ENCODE measurements at places on chromosomes 7 and 10.

- DNase-seq = no peak
Observed at GRCh38 chr7:98826387-98826786, 43.4 kb downstream of the TMEM130 start.

DNA sequence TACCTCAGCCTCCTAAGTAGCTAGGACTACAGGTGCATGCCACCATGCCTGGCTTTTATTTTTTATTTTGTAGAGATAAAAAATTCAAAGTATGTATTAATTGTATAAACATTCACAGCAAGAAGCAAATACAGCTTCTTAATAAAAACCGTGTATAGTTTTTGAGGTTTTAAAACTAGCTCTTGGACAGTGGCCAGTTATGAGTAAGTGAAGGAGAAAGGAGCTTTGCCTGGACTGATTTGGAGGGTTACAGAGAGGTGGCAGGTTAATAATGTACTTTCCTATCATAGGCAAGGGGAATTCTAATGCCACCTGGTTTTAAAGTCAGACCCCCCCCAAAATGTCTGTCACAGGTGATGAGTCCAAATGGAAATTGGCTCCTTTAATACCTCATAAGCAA lies 43.4 kb downstream of the ZNRF2 start:
- DNase-seq = no peak

DNA sequence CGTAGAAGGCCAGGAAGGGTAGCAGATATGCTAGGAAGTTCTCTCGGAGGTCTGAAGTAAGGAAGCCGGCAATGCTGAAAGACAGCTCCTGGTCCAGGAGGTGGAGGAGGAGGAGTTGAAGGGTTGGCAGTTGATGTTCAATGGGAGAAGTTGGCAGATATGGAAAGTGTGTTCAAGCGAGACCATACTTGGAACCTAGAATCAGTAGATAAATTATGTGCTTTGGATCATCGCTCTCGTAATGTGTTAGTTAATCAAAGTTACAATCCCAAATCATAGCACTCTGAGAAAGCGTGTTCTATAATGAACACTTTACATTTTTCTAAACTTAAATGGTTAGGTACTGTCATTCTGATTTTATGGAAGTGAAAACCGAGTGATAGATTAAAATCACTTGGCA lies 152.9 kb downstream of the CELF2 start:
- DNase-seq = no peak

DNA sequence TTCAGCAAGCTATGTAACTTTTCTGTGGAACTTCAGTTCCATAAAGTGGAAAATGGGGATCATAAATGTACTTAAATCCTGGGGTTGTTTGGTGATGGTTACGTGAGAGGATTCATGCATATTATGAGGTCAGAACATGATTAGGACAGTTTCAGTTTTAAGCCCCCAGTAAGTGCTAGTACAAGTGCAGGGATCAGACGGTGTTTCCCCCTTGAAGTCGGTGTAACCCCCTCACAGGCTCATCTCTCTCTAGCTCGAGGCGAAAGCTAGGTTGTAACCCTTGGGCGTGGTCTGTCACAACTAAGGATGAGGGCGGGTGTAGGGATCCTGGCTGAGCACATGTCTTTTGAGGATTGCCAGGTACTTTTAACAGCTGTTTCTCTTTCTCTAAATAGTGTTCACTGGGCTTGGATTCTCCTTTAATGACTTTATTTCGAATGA lies 84.7 kb downstream of the SPAG6 start:
- no peak for DNase-seq

Data from NCI-H526 treated with DMSO at 0.1 percent for 48 hours (cell line).